ENCODE measurements at places on chromosomes 2 and 18. TPM values are rescaled to one million over a fixed set of nuclear protein-coding genes. Genes with fewer than 3 reads are reported as not detected.

Gene ASXL3
- not detected for total RNA-seq

Gene GAD1
- 2.9 TPM for total RNA-seq

Gene TRIM43
- total RNA-seq: not detected

Gene SH3RF3
- total RNA-seq: 0.34 TPM

Gene IL1F10
- total RNA-seq: not detected

Gene G6PC2
- total RNA-seq: not detected

Gene SGO2
- 40.5 TPM for total RNA-seq
